ENCODE measurements at places on chromosomes 16 and 17.

- DNase-seq = no peak
These were observed 78.4 kb downstream of the SLC39A11 start for GRCh38 chr17:73013816-73014663.

GRCh38 chr16:30010844-30011713 is at the start of gene DOC2A:
DOC2A (minus strand) TSS chr16:30011027; CDS start chr16:30010222, 805 bp downstream.
- DNase-seq = no peak

- no peak for DNase-seq
These were observed 32.6 kb upstream of the ABCA3 start for GRCh38 chr16:2373176-2373575.

DNA sequence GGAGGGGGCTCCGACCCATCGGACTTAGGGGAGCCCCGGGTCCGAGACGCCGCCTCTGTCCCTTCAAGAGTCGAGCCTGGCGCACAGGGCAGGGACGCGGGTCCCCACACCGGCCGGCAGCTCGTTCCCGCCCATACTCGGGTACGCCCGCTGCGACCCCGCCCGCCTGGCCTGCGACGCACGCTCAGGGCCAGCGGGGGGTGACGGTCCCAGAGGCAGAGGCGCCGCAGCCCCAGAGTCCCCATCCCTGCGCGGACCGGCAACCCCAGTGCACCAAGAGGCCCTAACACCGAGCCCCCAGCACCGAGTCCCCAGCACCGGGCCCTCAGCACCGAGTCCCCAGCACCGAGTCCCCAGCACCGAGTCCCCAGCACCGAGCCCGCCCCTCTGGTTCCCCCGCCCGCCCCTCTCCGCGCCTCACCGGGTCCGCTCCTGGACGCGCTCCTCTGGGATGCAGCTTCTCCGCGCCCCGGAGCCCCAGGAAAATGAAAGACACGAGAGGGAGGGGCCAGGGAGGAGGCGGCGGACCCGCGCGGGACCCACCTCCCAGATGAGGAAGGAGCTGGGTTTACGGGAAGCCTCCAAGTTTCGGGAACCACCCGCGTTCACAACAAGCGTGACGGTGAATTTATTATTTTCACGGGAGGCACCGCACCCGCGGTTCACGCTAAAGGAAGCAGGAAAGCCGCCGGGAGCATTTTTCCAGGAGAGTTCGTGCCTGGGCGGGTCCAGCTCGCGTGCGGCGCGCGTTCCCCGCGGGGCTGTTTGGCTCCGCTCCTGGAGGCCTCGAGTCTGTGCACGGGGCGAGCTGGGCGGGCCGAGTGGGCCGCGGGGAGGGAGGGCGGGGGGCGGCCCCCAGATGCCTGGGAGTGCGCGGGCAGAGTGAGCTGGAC is at the start of gene SECTM1:
TSS of gene SECTM1 (minus strand) at position 488 of the 893 bp plus-strand sequence. CDS start 6,526 bp downstream, outside the sequence.
- no peak for DNase-seq

- DNase-seq = no peak
These were observed 116.9 kb downstream of the TANC2 start for GRCh38 chr17:63082952-63083351.

GRCh38 chr17:63826468-63827001 is 696 bp upstream of the PSMC5 start:
- DNase-seq = no peak

Data from KG1 (cell line).